Suppressor macrophage treated with lipopolysaccharide for 4 hours (primary cell): ENCODE measurements at places on chromosomes 7 and 10.

DNA sequence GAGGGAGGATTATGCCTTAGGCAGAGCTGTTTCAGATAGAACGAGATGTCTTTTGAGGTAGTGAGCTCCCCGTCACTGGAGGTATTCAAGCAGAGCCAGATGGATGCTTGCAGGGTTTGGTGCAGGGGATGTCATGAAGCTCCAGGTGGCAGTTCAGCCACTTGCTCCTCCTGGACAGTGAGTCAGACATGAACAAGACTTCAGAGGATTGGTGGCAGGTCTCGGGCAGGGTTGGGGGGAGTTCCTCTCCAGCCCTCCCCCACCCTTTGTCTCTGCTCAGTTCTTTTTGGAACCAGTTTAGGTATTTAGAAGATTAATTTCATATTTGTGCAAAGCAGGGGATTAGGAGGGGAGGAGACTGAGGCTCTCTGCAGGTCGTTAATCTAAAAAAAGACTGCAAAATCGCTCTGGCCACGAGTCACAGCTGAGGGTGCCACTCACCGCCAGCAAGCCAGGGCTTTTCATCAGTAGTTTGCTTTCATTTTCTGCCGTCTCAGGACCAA, 21.5 kb upstream of the MYL10 start:
- no peak for DNase-seq

- no peak for DNase-seq
Observed at GRCh38 chr10:65358565-65358964, 1567.3 kb upstream of the LRRTM3 start.

- peak; percentile 53 for DNase-seq
Observed at GRCh38 chr7:135645296-135645904, 16.9 kb upstream of the STMP1 start.

DNA sequence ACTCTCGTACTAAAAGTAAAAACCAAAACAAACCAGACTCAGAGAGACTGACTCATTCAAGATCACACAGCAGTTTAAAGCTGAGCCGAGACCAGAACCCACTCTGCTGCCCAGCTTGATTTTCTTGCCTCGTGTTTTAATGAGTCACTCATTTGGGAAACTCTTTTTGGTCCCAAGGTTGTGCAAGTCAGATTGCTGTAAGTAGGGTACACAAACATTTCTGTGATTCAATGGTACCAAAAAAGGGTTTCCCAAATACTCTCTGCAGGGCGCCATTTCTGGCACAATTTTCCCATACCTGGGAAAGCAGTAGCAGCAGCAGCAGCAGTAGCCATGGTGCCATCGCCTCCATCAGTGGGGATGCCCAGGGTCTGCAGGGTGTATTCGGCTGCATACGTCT, 69.9 kb downstream of the ASAH2B start:
- no peak for DNase-seq

DNA sequence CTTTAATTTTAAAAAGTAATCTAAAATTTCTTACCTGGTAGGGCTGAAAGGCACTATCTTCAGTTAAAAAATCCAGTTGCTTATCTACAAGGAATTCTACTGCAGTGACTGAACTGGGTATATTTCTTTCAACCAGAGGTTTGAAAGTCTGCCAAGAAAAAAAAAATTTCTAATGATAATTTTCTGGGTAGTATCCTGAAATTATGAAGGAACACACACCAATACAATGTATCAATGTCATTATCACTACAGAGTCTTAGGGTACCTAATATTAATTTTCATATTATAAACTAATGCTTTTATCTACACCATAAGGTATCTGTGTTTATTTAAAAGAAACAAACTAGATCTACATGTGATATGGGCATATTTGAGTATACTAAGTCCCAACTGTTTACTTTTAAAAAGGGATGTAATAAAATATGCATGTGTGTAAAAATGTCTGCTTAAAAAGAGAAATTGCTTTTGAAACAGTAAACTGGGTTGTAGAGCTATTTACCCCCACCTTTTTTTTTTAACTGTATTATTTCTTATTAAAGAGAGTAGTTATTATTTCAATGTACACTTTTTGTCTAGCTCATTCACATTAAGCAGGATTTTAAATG, 131.6 kb downstream of the NRBF2 start:
- DNase-seq = no peak

DNA sequence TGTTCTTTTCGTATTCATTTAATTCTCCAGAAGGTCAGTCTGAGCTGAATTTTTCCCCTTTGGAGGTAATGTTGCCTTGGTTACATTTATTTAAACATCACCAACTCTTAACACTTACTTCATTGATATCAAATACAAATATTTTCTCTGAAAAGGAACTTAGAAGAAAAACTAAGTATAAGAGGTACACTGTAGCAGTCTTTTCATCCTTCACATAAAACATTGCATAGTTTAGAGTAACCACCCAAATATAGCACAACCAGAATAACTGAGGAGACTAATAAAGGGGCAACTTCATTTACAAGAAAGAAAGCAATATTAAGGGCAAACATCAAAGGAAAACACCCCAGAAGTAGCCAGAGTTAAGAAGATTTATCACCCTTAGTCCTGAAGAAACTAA, 1115.0 kb upstream of the POT1 start:
- no peak for DNase-seq
